CD4-positive, alpha-beta T cell treated with Interleukin-12 subunit alpha and Interleukin-12 subunit beta, for 1 hour (primary cell): ENCODE measurements at places on chromosomes 7 and 10.

DNA sequence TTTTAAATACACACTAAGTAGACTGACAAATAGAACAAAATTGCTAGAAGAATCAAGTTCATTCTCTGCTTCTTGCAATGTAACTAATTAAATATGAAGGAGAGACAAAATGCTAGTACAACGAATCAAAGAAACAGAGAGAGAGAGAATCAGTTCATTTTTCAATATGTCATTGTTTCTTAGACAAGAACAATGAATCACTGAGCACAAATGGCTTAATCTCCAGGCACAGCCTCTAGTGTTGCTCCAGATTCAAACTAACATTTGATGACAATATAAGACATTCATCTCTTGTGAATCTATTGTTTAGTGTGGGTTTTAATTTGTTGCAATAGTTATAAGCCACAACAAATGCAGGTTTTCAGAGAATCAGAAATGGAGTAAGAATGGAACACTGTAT is 357.4 kb upstream of the TMEM229A start:
- no peak for DNase-seq

DNA sequence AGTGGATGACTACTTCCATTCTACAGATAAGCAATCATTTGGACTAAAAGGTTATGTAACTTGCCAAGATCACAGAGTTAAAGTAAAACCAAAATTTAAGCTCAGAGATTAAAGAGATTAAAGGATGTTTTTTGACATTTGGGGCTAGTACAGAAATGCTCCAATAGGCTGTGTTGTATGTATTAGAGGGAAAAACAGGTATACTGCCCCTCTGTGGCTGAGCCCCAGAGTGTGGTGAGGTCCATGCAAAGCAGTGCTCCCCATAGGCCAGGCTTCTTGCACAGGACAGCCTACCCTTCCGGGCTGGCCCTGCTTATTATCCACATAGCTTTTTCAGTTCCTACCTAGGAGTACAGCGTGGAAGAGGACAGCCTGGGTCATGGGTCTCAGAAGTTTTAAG is 322.8 kb downstream of the POM121L12 start:
- no peak for DNase-seq

DNA sequence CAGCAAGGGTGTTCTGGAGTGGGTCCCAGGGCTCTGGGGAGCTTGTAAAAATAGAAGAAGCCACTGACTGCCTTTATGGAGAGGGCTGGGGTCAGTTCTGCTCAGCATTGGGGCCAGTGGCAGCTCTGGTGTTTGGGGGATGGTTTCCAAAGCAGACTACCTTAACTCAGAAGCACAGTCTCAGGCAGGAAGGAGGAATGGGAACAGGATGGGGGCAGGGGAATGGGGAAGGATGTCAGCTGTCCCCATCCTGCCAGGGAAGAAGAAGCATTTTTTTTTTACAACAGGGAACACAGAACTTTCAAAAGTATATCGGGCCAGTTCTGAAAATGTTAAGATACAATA is 28.8 kb downstream of the TSPAN15 start:
- DNase-seq, result no peak

DNA sequence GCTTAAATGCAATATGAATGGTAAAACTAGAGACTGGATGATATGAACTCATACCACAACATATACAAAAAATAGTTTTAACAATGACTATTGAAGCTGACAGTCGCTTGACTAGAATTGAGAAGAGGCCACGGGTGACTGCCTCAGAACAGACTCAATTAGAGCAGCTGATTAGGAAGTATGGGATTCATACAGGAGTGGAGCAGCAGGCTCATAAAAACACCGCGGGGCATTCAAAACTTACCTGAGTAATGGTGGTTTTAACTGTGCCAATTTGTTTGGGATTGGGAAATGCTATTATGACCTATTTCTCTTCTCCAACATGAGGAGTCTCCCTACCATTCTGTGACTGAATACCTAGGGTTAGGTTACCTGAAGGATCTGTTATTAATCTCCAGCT is 2.1 kb downstream of the CADPS2 start:
- DNase-seq, result no peak

DNA sequence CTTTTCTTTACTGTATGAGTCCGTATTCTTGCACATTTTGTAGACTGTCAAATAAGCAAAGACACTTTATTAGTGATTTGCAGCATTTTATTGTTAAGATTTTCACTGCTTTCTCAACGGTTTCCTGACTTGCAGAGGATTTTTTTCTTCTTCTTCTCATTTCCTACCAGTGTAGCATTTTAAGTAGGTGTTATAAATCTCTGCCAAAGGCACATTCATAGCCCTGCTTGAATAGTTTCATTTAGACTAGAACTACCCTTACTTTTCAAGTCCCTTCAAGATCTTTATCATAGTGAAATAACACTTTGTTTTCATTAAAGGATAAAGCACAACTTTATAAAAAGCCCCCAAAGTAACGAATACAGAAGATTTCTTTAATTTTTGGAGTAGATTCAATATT is 271.4 kb downstream of the TSPAN12 start:
- DNase-seq, result no peak

DNA sequence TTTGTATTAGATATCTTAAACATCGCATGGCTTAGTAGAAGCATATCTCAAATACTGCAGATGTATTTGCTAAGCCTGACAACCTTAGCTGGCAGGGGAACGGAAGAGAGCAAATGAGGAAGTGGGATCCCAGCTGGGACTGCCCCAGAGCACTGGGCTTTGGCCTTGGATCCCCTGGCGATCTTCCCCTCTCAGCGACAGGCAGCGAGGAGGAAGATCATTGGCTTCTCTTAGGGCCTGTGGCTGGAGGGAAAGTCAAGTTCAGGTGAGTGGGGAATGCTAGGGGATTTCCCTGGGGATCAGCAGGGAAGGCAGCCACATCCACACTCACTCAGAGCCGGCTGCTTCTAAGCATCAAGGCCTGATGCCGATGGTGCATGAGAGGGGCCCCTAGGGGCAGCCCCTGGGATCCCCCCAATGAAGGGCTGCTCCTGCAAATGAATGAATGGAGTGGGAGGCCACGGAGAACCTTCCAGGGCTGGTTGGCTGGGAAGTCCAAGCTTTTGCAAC is 42.0 kb downstream of the LYZL2 start:
- DNase-seq, result peak; percentile 11

DNA sequence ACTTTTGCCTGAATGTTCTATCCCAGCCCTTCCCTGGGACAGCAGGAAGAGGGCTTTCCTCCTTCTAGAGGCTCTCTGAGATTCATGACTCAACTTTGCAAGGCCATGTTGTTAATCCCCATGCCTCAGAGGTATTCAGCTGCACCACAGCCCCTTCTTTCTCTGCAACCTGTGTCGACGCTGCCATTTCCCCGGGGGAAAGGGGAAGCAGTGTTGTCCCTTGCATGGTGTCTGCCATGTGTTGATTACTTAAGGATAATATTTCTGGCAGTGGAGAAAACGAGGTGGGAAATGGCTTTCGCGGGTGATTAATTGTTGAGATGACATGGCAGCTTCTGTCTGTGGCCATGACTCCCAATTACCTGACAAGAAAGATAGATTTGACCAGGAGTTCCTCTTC is 133.1 kb downstream of the SORCS3 start:
- no peak for DNase-seq

DNA sequence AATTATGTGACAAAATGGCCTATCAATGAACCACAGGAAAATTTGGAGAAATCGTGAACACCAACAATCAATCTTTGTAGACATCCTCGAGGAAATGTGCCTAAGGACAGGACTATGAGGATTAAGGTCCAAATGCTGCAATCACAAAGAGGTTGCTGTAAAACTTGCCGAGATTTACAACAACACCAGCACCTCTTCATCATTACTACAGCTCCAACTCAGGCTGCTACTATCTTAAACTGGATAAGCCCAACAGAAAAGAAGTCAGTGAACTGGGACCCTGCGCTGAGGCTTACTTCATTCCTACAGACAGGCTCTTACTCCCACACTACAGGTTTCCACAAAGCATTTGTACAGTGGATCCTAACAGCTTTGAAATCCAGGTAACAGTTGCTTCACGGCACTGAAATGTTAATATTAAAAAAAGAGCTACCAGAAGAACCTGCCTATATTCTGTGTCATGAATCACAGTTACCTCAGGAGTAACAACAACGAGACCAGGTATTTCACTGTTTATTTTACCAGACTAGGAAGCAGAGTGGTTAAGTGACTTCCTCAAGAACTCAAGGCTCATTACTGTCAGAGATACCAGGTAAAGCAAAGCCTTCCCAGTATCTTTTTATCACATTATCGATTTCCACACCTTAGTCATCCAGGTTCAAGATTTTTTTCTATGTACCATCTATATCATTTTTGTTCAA is 23.9 kb downstream of the CACUL1 start:
- no peak for DNase-seq

DNA sequence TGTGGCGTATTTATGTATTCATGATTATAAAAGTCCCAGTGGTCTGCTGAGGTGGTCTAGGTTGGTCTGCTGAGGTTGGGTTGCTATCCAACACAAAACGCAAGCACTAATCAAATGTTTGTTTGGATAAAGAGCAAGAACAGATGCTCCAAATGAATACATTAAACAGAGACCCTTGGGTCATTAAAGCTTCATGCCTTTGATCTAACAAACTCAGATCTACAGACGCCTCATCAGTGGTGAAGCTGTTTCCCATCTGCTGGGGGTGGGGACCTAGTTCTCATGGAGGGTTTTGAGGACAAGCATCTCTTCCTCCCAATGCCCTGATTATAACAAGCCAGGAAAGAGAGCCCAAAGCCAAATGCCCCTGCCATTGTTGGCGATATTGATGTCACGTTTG is 786.7 kb downstream of the NRG3 start:
- DNase-seq, result no peak

GRCh38 chr7:56157238-56157790 is 41.1 kb upstream of the NUPR2 start:
- DNase-seq, result no peak

- DNase-seq, result no peak
These were observed 132.9 kb downstream of the BAMBI start for GRCh38 chr10:28810057-28810870.

DNA sequence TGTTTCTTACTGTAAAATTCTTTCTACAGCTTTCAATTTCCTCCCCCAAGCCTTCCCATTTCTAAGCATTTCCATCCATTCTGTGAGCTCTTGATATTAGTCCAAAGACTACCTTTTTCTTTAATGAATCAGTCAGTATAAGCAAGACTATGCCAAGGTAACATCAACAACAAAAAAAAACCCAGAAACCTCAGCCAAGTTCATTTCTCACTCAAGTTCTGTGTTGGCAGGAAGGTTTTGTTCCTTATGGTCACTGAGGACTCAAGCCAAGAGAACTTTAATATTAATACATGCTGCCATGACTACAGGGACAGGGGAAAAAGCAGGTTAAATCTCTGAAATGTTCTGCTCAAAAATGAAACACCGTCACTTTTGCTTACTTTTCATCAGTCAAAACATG is 621.2 kb upstream of the NRP1 start:
- DNase-seq, result no peak

DNA sequence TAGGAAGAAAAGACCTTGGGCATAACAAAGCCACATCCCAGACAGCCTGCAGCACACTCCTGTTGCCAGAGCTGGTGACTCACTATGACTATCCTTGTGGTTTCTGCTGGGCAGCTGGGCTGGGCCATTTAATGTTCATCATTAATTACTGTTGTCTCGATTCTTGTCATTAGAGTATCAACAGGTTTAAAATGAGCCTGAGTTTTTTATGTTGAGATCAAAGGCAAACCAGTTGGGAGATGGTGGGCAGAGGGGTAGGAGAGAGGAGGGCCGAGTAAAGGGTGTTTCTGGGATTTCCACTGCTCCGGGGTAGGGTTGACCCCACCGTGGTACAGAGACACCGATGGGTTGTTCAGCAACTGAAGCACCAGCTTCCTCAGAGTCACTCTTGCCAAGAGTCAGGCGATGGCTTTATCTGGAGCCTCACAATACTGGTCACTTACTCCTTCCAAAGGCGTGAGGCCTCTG is 128.7 kb upstream of the LYZL1 start:
- no peak for DNase-seq

- no peak for DNase-seq
These were observed 39.8 kb upstream of the C10orf67 start for GRCh38 chr10:23384364-23384763.

- no peak for DNase-seq
These were observed 60.2 kb upstream of the LOXL4 start for GRCh38 chr10:98328163-98328562.

DNA sequence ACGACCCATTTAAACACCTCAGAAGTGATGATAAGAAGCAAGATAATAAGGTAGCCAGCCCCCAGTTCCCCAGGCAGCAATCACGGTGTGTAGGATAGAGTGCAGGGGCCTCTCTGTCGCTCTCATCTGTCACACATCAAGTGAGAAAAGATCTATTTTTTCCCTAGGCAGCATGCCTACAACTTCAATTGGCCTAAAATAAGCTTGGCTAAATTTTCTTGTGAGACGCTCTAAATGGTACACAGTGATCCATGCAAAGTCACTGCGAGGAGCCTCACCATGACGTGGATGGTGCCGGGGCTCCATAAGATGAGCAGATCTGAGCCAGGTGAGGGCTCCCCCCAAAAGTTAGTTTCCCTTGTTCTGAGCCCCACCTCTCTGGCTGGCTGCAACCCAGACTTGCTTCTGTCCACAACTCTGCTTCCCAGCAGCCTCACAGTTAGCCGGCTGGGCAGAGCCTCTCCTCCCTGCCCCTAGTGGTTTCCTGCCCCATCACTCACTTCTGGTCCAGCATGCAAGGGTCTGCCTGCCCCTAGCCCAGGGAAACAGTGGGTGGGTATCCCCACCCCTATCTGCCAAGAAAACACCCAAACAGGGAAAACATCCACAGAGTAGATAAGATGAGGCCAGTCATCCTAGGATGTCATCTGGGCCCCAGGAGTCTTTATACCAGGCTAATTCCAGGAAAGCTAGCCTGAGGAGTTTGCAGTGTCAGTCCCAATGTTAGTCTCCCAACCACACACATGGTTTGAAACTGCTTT is 342.1 kb downstream of the GRID1 start:
- DNase-seq, result no peak

DNA sequence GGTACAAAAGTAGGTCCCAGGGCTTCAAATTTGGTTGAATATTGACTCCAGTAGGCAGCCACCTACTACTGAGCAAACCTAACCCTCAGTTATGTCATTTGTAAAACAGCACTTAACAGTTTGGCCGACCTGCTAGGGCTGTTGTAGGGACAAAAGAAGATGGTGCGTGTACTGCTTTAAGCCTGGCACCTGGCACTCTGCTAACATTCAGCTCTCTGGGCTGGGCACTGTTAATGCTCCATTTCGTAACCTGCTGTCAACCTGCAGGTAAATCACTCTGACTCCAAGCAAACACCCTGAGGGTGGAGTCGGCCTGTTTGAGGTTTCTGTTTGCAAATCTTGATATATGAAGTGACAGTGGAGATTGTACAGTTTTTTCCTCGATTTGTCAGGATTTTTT is 7.2 kb downstream of the ZKSCAN1 start:
- no peak for DNase-seq

DNA sequence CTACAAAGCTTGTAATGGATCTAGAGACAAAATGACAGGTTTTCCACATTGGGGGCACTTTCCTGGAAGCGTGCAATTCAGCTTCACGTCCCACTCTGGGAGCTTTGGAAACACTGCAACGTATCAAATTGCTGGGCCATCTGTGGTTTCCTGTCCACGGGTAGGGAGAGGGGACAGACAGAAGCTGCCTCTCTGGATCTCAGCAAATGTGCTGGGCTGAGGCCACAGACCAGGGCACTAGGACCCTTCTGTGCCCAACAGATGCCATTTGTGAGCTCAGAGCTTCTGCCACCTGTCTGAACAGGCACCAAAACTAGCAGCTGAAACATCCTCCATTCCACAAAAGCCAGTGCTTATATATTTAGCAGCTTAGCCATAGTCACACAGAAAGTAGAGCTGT is 40.9 kb upstream of the FRMD4A start:
- no peak for DNase-seq
